ENCODE measurements at places on chromosomes 2 and 18. TPM values are rescaled to one million over a fixed set of nuclear protein-coding genes. Genes with fewer than 3 reads are reported as not detected.

DNA sequence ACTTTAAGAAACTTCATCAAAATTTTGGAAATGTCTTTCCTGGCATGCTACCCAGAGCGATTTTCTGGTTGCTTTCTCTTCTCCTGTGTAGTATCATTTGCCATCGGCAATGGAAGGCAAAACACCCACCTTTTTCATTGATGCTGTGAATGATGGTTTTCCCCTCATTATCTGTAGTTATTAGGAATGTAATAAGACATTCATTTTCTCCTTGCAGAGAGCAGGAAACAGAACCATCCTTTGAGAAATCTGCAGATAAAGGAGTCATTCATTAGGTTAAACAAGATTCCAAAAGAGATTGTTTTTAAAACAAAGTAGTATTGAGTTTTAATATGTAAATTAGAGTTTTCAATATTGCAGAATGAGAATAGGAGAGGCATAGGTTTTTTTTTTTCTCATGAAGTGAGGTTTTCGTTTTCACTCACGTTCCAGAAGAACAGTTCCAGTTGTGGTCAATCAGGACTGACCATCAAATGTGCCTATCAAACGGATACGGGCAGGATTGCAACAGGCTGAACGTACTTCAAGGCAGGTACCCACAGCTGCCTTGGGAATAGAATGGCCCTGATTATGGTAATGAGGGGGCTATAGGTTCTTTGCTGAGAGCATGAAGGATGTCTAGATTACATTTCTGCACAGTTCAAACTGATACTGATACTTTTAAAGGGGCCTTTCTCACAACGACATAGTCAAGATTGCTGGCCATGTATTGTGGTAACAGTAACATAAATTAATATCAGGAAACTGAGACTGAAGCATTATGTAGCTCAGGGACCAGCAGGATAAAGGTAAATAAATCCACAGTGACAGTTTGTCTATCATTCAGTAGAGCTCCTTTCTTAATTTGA is 49.8 kb upstream of the PLA2R1 start:
- DNase-seq, result no peak

GRCh38 chr2:130387071-130387400 is 31.2 kb downstream of the PTPN18 start:
- no peak for DNase-seq

DNA sequence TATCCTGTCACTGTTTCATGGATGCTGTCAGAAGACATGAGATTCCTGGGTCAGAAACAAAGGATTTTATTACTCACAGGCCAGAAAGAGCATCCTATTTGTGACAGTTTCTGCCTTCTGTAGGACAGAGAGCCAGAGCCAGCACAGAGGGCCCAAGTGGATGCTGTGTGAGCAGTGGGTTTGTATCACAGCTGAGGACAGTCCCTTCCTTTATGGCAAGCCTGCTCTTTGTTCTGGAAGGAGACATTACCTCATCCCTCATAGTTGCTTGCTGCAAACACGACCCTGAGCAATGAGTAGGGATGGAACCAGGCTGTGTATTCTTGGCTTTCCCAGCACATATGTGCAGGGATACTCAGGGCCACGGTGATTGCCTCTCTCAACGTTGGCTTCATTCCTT is 41.6 kb downstream of the ARHGEF4 start:
- no peak for DNase-seq

DNA sequence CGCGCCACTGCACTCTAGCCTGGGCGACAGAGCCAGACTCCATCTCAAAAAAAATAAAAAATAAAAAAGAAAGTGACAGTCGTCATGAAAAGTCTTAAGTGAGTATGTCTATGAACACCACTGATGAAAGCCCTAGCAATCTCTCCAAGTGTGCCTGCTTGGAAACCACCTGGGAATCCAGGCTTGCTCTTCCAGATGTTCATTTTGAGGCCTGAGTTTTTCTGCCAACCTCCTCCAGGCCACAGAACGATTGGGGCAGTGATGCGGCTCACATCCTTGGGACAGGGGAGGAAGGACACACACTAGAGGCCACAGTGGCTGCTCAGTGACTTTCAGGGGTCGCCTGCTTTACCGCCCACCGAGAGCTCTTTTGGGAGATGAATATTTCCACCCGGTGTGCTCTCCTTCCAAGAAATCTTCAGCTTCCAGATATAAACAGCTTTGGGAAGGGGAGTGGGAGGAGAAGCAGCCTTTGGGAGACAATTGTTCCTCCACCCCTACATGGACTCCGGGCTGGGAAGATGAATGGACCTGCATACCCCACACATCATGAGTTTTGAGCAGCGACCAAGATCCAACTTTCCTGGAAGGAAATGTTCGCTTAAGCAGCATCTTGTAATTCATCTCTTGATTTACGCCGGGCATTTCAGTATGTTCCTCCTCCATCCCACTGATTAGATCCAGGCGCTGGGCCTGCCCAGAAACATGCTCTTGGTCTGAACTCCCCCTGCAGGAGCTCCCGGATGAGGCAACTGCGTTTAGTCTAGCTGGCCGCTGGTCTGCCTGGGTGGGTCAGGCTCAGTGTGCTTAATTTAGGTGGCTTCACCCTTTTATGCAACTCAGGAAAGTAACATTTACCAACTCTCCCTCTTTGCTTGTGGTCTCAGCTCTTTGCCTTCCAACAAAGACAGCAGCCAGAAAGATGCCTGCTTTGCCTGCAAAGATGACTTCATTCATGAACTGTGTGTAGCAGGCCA is 6.2 kb upstream of the ARMC9 start:
- no peak for DNase-seq

- no peak for DNase-seq
Measured at GRCh38 chr18:79496237-79496977, 100.7 kb downstream of the NFATC1 start.

DNA sequence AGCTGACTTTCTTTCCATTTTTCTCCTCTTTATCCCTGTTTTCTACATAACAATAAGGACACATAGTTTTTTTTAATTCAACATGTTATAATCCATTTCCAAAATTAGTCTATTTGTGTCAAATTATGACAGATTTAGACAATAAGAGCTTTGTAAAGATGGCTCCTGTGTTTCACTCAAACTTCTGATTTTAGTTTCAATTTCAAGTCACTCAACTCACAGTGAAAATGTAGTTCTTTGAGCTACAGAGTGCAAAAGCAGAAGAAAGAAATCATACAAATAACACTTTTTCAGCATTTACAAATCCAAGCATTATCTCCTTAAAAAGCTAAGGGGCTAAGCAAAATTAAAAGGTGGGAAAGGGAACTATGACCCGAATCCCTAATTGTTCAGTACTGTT is 340.7 kb upstream of the TRIB2 start:
- no peak for DNase-seq

GRCh38 chr2:109049022-109049421 is 60.0 kb upstream of the EDAR start:
- no peak for DNase-seq

GRCh38 chr2:63652652-63652985 is 63.9 kb downstream of the MDH1 start:
- no peak for DNase-seq

DNA sequence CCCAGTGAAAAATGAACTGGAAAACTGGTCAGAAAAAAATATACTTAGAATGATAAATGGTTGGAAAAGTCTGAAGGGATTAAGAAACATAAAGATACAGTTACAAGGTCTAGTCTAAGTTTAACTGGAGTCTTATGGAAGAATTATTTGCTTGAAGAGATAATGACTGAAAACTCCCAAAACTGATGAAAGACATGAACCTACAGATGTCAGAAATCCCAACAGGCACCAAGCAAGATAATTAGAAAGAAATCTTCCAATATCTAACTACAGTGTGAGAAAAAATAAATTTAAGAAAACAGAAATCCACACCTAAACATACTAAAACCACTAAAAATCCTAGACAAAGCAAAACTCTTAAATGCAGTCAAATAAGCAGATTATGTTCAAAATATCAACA is 19.4 kb downstream of the SS18 start:
- no peak for DNase-seq

GRCh38 chr2:96897491-96898134 is 27.7 kb upstream of the SEMA4C start:
- no peak for DNase-seq

GRCh38 chr2:30157616-30158015 is 10.8 kb downstream of the YPEL5 start:
- no peak for DNase-seq

The SERPINB8 gene
- 16.8 TPM for total RNA-seq

The OXER1 gene
- 0.16 TPM for total RNA-seq

The CLEC4F gene
- not detected for total RNA-seq

The CHN1 gene
- total RNA-seq, result 17.6 TPM

The DLX2 gene
- not detected for total RNA-seq
